ENCODE measurements at places on chromosomes 16 and 17.
A peak's percentile ranks its signal among the peaks of the same experiment; 100 is the strongest.

GRCh38 chr17:13879961-13880466, 189.3 kb upstream of the COX10 start:
- no peak for DNase-seq

GRCh38 chr17:15648386-15648785, 28.9 kb upstream of the FBXW10B start:
- no peak for DNase-seq

GRCh38 chr17:16912021-16912962, 59.6 kb downstream of the TNFRSF13B start:
- no peak for DNase-seq

- DNase-seq, result no peak
These were observed 31.4 kb upstream of the XYLT2 start for GRCh38 chr17:50314456-50315011.

- DNase-seq, result no peak
These were observed 3.1 kb downstream of the TGFB1I1 start for GRCh38 chr16:31474773-31475738.

DNA sequence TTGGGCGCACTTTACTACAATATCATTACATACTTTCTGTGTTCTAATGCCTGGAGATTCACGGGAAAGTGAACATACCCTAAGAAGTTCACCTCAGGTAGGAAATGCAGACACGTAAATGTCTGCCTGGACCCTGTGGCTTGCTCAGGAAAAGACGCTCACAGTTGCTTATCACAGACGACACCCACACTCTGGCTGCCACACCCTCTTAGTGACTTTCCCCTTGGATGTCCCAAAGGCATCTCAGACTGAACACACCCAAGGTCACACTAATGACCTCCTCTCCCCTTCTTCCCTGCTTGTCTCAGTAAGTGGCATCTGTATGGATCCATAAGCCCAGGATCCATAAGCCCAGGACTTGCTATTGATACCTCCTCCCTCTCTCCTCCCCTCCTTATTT, 32.6 kb downstream of the CDRT15 start:
- no peak for DNase-seq

GRCh38 chr16:17416461-17417311, 54.1 kb downstream of the XYLT1 start:
- DNase-seq, result peak; percentile 14

- DNase-seq, result no peak
These were observed 208.2 kb upstream of the CHMP6 start for GRCh38 chr17:80783486-80783885.

DNA sequence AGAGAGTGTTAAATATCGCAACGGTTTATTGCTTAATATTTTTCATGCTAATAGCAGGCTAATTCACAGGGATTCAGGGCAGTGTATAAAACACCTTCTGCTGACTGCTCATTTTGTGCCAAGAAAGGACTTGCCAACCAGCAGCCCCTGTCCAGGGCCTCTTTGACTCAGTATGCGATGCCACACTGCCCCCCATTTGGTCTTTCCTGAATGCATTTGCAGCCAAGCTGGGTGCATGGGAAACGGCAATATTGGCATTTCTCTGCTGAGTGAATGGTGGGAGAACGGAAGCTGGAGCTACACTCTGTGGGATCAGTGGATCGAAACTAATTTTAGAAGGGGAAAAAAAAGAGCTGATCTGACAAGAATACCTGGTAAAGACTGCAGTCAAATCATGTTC, 152.9 kb upstream of the C16orf82 start:
- DNase-seq, result no peak

DNA sequence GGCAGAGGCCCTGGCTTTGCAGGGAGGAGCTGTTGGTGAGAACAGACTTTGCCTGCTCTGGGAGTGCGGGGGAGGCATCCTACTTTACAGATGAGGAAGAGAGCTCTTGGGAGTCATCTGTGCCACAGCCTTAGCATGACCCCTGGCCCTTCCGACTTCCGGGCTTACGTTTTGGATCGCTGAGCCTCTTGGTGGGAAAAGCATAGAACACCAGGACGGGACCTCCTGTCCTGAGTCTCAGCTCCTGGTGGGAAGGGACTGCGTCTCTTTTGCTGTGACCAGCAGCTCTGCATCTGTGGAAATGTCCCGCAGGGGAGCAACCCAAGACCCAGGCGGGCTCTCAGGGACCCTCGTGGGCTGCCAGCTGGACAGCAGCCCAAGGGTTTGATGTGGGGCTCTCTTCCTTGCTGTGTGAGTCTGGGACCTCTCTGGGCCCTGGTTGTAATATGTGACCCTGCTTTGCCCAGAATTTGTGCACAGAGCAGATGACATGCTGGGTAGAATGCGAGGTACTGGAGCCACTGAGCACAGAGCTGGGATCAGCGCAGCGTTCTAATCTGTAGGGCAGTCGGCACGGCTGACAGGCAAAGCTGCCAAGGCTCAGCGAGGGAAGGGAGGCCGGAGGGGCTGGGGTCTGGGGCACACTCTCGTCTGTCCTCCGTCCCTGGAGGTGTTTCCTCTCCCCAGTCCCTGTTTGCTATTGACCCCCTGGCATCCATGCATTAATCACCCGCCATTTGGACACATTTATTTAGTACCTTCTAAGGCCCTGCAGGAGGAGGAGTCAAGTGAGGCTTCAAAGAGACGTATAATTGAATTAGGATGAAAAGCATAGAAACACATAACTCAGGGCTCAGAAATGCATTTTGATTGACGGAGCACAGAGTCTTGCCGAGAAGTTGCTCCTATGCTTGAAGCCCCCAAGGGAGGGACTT, 64.0 kb downstream of the NT5M start:
- DNase-seq, result no peak

- no peak for DNase-seq
These were observed 1.7 kb upstream of the MT1A start for GRCh38 chr16:56636616-56637413.

GRCh38 chr17:77666881-77667395, 291.6 kb upstream of the TNRC6C start:
- peak; percentile 32 for DNase-seq

DNA sequence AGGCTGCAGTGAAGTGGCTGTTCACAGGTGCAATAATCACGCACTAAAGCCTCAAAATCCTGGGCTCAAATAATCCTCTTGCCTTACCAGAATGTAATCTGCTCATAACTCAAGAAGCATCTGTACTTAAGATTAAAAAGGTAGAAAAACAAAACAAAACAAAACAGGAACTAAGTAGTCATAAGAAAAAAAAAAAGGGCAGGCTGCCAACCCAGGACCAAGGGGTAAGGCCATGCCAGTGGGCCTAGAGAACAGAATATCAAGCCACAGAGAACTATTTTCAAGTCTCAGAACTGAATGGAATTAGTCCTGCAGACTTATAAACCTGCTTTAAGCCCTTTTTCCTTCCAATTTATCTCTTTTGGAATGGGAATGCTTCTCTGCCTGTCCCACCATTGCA, 64.8 kb upstream of the TBC1D3K start:
- DNase-seq, result no peak

DNA sequence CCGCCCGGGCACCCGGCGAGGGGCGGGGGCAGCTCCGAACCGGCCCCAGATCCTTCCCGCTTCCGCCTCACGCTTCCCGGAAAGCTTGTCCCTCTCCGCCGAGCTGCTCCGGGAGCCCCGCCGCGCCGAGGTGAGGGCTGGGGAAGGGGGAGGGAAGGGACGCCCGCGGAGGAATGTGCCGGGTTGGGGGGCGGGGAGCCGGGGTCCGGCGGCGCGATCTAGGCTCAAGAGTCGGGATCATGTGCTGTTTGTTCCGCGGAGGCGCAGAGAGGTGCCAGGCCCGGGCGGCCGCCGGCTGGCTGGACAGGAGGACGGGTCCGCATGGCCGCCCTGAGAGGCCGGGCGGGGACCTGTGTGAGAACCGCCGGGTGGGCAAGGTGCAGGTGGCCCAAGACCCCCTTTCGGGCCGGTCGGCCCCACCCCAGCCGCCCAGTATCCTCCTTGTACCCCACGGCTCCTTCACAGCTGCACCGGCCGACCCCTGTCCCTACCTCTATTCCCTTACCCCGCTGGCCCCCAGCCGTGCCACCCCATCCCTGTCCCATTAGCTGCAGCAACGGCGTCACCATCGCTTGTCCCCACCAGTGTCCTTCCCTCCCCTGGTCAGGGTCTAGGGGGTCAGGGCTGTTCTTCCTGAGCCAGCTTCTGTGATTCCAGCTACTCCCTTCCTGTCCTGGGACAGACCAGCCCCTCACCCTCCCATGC, 429 bp downstream of the KIF1C start:
- no peak for DNase-seq

DNA sequence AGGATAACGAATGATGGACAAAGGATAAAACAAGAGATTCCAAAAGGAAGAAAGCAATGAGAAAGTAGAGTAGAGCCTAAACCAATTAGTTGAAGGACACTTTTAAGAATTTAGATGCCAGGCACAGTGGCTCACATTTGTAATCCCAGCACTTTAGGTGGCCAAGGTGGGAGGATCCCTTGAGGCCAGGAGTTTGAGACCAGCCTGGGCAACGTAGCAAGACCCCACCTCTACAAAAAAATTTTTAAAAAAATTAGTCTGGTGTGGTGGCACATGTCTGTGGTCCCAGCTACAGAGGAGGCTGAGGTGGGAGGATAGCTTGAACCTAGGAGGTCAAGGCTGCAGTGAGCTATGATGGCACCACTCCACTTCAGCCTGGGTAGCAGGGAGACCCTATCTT, 20.0 kb downstream of the ABCA10 start:
- no peak for DNase-seq

DNA sequence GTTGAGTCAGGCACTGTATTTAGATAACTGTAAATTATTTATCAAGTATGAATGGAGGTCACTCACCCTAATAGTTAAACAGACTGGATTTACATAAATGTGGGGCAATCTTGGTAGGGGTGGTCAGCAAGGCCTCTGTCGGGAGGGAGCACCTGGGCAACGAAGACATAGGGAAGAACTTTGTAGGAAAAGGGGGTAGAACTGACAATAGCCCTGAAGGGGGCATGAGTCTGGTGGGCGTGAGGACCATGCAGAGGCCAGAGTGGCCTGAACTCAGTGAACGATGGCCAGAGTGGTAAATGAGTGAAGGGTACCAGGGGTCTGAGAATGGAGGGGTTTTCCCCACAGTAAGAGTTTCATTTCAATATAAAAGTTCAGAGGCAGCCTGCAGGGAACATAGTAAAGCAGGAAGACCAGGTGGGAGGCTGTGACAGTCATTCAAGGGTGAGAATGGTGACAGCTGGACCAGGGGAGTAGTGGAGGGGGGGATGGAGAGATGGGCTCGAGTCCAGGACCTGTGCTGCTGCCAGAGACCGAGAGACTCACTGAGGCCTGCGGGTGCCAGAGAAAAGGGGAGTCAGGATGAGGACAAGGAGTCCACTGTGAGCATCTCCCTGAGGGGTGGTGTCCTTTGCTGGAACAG, 2.9 kb downstream of the C17orf67 start:
- no peak for DNase-seq

DNA sequence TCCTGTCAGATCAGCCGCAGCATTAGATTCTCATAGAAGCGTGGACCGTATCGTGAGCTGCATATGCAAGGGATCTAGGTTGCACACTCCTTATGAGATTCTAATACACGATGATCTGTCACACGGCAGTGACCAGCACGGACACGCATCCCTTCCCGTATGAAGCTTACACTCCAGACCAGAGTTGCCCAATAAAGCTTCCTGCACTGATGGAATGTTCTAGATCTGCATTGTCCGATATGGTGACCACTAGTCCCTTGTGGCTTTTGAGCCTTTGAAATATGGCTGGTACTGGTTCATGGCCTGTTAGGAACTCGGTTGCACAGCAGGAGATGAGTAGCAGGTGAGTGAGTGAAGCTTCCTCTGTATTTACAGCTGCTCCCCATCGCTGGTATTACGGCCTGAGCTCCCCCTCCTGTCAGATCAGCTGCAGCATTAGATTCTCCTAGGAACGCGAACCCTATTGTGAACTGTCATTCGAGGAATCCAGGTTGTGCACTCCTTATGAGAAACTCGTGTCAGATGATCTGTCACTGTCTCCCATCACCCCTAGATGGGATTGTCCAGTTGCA, 49.8 kb upstream of the ZCCHC14 start:
- no peak for DNase-seq

- DNase-seq, result no peak
These were observed 9.1 kb downstream of the TUBG1 start for GRCh38 chr17:42618442-42619150.

- no peak for DNase-seq
These were observed 72.6 kb downstream of the MGAT5B start for GRCh38 chr17:76940738-76941350.

- DNase-seq, result no peak
These were observed 12.7 kb downstream of the WFIKKN2 start for GRCh38 chr17:50848039-50848438.

DNA sequence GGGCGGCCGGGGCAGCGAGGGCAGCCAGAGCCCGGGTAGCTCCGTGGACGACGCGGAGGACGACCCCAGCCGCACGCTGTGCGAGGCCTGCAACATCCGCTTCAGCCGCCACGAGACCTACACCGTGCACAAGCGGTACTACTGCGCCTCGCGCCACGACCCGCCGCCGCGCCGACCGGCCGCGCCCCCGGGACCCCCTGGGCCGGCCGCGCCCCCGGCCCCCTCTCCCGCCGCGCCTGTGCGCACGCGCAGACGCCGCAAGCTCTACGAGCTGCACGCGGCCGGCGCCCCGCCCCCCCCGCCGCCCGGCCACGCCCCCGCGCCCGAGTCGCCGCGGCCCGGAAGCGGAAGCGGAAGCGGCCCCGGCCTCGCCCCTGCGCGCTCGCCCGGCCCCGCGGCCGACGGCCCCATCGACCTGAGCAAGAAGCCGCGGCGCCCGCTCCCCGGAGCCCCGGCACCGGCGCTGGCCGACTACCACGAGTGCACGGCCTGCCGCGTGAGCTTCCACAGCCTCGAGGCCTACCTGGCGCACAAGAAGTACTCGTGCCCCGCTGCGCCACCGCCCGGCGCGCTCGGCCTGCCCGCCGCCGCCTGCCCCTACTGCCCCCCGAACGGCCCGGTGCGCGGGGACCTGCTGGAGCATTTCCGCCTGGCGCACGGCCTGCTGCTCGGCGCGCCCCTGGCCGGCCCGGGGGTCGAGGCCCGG, 36.1 kb upstream of the ZC3H18 start:
- peak; percentile 57 for DNase-seq

GRCh38 chr17:79459003-79459655, 151.7 kb downstream of the RBFOX3 start:
- DNase-seq, result no peak

DNA sequence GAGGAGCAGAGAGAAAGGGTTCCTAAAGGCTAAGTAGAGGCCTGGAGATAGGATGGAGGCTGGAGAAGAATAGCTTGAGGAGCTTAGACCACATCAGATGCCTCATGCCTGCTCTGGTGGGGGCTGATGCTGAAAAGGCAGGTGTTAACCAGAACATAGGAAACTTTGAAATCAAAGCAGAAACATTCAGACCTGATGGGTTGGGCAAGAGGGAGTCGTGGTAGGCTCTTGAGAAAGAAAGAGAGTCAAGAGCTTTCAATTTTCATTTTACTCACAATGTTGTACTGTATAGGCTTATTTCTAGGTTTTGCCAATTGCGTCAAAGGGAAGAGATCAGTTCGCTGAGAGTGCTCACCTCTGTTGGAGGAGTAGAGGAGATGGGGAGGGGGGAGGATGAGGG, 406.6 kb upstream of the SALL1 start:
- no peak for DNase-seq

GRCh38 chr16:71297341-71297634, 8.1 kb upstream of the CMTR2 start:
- no peak for DNase-seq

Data from stimulated activated CD8-positive, alpha-beta memory T cell treated with anti-CD3 and anti-CD28 coated beads, Interleukin-12 subunit alpha, Interleukin-12 subunit beta, amount 100 ng/mL, for 1 hour (primary cell).